ENCODE measurements at places on chromosomes 5 and 9.
A peak's percentile ranks its signal among the peaks of the same experiment; 100 is the strongest.

DNA sequence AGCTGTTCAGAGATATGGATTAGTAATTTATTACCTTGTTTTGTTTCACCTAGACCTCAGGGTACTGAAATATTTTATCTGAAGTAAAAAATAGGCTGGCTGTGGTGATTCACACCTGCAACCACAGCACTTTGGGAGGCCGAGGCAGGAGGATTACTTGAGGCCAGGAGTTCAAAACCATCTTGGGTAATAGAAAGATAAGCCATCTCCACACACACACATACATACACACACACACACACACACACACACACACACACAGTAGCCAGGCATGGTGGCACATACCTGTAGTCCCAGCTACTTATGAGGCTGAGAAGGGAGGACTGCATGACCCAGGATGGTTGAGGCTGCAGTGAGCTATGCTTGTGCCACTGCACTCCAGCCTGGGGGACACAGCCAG, 3.7 kb downstream of the ANXA2R start:
- DNase-seq, result no peak

DNA sequence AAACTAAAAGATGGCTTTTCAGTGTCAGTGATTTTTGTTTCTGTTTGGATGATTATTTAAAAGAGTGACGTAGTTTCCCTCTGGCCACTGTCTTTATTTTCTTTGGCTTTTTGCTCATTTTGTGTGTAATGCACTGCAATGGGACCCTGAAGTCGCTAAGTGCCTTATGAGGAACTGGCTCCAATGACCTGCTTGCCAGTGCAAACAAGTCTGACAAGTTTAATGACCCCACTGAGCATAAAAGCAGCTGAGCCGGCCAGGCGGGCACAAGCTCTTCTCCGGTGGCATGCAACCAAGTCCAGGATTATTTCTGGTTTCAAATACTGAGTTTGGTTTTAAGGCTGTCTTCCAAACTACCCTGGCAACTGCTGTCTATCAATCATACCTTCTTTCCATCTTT, 15.6 kb upstream of the GNA14 start:
- DNase-seq, result no peak

GRCh38 chr5:10894445-10895054, 133.5 kb upstream of the DAP start:
- DNase-seq, result no peak

- DNase-seq, result no peak
Observed at GRCh38 chr5:64861281-64861680, 92.6 kb downstream of the CWC27 start.

GRCh38 chr5:43639566-43639965, 36.6 kb downstream of the NNT start:
- DNase-seq, result no peak

GRCh38 chr5:124630767-124631704, 115.4 kb downstream of the ZNF608 start:
- DNase-seq, result no peak

DNA sequence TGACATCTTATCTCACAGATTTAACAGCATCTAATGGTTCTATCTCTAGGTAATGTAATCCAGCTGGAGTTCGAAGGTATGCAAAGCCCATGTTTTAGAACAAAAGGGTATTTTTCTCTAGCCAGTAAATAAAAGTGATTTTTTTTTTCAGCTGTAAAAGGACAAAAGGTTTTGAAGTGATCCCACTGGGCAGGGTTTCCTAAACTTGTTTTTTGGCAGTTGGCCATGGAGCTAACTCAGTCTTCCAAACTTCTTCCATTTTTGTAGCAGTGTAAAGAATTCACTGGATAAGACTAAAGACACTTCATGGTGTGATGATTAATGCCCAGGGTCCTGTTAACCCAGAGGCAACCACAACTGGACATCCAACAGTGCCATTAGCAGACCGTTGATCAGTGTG, 63.8 kb downstream of the TMEM252 start:
- no peak for DNase-seq

DNA sequence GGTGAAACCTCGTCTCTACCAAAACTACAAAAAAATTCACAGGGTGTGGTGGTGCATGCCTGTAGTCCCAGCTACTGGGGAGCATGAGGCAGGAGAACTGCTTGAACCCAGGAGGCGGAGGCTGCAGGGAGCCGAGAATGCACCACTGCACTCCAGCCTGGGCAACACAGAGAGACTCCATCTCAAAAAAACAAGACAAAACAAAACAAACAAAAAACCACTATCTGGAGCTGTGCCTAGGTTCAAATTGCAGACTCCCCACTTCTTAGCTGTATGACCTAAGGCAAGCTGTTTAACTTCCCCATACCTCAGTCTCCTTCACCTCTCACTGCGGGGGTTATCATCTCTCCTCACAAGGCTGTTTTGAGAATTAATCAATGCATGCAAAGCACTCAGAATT, 68.0 kb downstream of the MAPKAP1 start:
- no peak for DNase-seq

GRCh38 chr5:108727651-108728565, 19.8 kb upstream of the FER start:
- peak; percentile 30 for DNase-seq

- DNase-seq, result no peak
Observed at GRCh38 chr5:132435886-132436285, 54.7 kb downstream of the IRF1 start.

- DNase-seq, result no peak
Observed at GRCh38 chr5:72166070-72166979, 59.0 kb downstream of the MAP1B start.

- DNase-seq, result peak; percentile 12
Observed at GRCh38 chr9:4334410-4334813, 34.5 kb upstream of the GLIS3 start.

DNA sequence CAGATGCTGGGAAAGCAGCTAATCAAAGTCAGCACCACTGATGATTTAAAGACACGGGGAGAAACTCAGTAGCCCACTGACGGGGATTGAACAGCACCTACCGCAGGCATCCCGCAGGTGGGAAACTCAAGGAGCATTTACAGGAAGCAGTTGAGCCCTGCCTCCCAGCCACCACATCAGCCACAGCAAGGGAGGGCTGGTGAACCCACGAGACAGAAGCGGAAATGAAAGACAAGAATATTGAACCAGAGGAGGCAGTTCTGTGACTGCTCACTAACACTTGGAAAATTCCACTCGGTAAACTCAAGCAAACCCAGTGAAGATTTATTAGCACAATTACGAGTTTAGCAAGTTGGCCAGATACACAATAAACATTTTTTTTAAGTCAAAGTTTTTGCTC, 10.6 kb upstream of the FAM163B start:
- no peak for DNase-seq

DNA sequence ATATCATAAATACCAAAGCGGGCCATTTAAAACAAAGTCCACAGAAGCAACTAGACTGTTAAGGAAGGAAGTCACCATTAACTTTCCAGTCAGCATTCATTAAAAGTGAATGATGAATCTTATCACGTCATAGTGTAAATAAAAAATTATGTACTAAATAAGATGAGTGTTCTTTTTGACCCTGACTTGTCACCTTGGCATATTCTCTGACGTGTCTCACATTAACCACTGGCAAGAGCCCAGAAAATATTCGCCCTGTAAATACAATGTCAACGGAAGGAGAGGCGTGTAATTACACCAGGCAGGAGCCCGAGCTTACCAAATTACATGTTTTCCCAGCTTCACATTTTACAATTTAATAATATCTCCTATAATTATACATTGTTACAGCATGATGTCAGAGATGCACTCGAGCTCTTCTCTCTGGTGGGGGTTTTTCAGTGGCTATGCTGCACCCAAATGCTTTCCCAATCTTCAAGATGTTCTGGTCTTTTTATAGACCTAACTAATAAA, 29.3 kb upstream of the UBE2QL1 start:
- DNase-seq, result peak; percentile 15

DNA sequence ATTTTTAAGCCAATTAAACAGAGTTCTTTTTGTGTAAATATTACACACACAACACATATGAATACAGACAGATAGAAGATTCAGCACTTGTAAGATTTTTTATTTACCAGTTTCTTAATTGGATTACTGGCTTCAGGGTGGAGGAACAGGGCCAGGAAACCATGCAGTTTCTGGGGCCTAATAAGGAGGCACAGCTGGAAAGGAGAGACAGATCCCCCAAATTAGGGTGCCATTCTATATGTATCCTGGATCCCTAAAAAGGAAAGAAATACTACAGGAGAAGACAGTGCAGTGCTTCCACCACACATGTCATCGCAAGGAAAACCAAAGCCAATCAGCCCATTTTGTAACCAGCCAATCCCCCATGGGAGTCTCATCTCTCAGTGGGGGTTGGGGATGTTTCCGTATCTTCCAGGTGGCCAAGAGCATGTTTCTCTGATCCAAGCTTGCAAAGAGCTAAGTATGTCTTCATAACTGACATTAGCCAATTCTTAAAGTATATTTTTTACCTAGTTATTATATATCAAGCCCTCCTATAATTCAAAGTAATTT, 15.8 kb upstream of the ABO start:
- no peak for DNase-seq

- DNase-seq, result no peak
Observed at GRCh38 chr9:121886759-121887485, 206.2 kb downstream of the TTLL11 start.

- no peak for DNase-seq
Observed at GRCh38 chr9:111195766-111196165, 134.3 kb downstream of the OR2K2 start.

DNA sequence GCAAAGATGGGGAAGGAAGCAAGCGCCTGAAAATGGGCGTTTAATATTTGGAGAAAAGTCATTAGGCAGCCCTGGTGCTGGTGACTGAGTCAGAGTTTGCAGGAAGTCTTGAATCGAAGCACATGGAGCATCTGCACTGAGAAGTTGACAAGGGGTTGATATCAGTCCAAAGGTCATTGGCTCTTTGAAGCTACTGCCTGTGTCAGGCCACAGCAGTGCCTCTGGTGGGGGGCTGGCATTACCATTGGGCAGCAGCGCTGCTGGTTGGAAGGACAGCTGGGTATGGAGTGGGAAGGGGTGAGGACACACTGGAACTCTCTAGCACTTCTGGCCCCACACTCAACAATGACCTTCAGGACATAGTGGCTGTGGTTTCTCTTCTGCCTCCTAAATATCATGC, 150.4 kb upstream of the ERCC6L2 start:
- DNase-seq, result no peak

All from NCI-H1930 (cell line).